Stimulated activated naive CD4-positive, alpha-beta T cell (primary cell): ENCODE measurements at places on chromosomes 7 and 10.

DNA sequence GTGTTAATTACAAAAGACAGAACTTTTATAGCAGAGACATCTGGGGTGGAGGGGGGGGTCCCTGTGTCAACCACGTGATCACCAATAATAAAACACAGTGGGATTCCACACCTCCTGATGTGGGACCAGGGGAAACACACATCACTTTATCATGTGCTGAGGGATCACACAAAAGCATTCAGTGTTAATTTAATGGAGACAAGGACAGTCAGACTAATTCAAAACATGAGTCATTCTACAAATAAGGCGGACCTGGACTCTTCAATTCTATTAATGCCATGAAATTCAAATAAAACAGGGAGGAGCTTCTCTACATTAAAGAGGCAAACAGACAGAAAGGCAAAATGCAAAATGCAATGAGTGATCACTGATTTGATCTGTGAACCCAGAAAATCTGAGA is 67.3 kb upstream of the PFKP start:
- no peak for DNase-seq

GRCh38 chr7:27966219-27966780 is 214.3 kb downstream of the JAZF1 start:
- DNase-seq = no peak

DNA sequence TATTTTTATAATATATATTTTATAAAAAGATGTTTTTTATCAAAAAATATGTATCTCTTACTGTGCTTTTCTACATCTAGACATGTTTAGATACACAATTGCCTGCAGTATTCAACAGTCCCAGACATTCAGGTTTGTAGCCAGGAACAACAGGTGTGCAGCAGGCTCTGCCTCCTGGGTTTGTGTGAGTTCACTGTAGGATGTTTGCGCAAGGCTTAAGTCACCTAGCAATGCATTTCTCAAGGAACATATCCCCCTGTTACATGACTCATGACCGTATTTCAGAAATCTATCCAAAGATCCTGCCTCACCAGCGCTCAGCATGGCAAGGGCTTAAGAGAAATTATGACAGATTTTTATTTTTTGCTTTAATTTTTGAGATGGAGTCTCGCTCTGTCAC is 41.5 kb downstream of the PITRM1 start:
- no peak for DNase-seq

GRCh38 chr7:33639552-33640197 is 265.7 kb upstream of the BMPER start:
- DNase-seq = no peak

GRCh38 chr10:131453721-131454634 is 142.5 kb upstream of the TCERG1L start:
- peak; percentile 22 for DNase-seq

GRCh38 chr7:124790645-124791044 is 25.1 kb upstream of the GPR37 start:
- DNase-seq = no peak

- no peak for DNase-seq
These were observed at the start of gene NPTX2 for GRCh38 chr7:98617051-98617959. Gene NPTX2 (plus strand): TSS chr7:98617285. CDS start chr7:98617462, 177 bp downstream.

DNA sequence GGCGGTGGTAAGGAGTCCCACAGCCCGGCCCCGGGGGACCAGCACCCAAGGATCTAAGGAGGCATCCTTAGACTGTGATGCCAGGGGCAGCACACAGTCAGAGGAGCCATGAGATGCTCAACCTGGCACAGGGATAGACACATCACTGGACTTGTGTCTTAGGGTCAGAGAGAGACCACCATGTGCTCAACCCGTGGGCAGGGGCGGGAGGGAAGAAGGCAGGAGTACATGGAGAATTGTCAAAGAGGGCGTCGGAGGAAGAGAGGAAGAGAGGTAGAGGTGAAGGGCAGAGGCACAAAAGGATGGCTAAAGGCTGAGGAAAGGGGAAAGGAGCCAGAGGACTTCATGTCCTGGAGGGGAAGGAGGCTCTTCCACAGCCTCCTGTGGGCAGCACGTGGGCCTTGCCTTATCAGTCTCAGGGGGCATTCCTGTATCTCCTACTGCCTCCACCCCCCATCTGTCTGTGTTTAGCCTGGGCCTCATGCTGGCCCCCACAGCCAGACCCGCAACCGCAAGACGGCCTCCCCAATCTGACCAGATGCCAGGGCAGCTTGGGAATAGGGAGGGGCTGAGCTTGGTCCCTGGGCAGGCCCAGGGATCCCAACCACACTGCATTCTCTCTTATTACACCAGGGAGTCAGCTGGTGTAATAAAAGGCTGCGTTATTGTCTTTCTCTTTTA is 2.2 kb downstream of the ADCY1 start:
- DNase-seq = no peak

- DNase-seq = no peak
These were observed 45.4 kb upstream of the C7orf33 start for GRCh38 chr7:148545172-148545571.

DNA sequence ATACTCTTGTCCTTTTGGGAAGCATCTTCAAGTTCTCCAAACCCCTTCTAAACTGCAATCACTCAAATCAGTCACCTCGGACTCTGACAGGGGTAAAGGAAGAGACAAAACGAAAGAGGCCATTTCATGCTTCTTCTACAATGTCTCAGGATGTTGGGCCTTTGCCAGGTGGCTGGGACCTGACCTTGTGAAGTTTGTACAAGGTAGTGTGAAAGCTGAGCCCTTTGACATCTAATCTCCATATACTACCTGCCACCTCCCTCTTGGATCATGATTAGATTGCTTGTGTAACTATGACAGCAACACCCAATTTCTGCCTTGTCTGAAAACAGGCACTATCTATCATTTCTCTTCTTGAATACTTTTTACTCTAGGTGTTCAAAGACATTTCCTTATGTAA is 35.1 kb upstream of the PDLIM1 start:
- no peak for DNase-seq

DNA sequence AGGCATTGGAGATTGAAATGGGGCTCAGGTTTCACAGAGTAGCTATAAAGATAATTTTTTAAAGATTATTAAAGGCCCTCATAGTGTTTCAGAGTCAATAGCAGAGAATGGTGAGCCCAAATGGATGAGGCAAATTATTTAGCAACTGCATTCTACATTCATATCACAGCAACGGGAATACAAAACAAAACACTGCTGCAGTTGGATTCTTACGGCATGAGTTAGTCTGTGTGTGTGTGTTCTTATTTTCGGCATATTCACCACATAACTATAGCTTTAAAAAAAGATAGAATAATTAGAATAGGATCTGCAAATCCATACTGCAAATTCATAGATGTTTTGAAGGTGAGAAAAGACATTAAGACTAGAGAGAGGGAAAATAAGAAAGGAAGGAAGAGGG is 66.0 kb downstream of the SUGCT start:
- no peak for DNase-seq

- no peak for DNase-seq
These were observed 1.0 kb upstream of the DCLRE1C start for GRCh38 chr10:14954934-14955333.

GRCh38 chr10:88232029-88232895 is 350.9 kb downstream of the RNLS start:
- no peak for DNase-seq

- DNase-seq = no peak
These were observed 11.2 kb downstream of the RPA3 start for GRCh38 chr7:7707246-7707645.

DNA sequence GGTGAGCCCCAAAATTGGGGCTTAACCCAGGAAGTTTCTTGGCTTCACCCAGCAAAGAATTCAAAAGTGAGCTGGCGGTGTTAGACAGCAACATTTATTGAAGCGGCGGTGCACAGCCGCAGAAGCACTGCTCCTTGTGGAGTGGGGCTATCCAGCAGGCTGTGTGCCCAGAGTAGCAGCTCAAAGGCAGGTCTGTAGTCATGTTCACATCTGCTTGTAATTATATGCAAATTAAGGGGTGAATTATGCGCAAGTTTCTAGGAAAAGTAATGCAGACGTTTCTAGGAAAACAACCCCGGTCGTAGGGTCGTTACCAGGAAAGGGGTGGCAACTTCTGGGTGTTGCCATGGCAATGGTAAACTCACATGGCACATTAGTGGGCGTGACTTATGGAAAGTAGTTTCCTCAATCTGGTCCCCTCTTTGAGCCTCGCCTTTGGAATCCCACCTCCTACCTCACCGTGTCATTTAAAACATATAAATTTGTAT is 13.7 kb upstream of the KBTBD2 start:
- peak; percentile 80 for DNase-seq

DNA sequence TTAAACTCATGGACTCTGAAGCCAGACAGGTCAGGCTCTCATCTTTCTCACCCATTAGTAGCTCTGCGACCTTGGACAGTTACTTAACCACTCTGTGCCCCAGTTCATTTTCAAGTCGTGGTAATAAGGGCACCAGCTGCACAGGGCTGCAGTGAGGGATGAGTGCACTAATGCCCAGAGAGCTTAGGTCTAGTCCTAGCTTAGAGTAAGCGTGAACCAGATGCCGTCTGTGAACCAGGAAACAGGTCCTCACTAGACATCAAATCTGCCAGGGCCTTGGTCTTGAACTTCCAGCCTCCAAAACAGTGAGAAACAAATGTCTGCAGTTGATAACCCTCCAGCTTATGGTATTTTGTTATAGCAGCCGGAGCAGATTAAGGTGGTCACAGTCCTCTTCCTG is 222.4 kb upstream of the PFKP start:
- no peak for DNase-seq

- DNase-seq = no peak
These were observed 6.4 kb upstream of the PON2 start for GRCh38 chr7:95441042-95441823.

GRCh38 chr7:124723012-124723411 is 42.6 kb downstream of the GPR37 start:
- DNase-seq = no peak

GRCh38 chr10:66877361-66877760 is 48.5 kb upstream of the LRRTM3 start:
- DNase-seq = no peak
